ENCODE measurements at places on chromosomes 6 and 20.
A peak's percentile ranks its signal among the peaks of the same experiment; 100 is the strongest.

DNA sequence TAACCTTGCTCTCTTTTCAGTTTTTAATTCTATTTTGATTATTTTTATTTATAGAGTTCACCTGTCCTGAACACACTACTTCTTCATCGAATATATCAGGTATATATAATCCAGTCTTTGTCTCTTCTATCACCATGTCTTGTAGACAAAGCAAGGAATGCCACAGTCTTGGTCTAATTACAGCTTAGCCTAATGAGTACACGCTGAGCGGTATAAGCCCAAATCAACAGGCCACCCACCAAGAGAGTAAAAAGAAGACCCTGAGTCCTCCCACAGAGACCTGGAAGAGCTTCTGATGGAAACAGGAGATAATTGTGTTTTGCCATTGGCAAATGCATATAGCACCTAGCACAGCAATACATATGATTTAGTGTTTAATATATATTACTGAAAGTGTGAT lies 68.7 kb upstream of the TCF21 start:
- no peak for DNase-seq

DNA sequence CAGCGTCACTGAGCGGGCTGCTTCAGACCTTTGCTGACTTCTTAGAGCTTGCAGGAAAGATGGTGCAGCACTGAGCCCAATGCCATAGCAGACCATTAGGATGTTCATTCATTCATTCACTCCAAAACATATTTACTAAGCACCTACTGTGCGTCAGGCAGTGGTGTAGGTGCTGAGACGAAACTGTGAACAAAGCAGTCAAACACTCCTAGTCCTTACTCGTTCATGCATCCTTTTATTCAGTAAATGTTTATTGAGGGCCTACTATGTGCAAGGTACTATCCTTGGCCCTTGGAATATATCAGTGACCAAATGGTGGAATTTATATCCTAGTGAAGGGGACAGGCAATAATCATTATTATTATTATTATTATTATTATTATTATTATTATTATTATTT lies 76.6 kb downstream of the TOX2 start:
- DNase-seq = no peak

DNA sequence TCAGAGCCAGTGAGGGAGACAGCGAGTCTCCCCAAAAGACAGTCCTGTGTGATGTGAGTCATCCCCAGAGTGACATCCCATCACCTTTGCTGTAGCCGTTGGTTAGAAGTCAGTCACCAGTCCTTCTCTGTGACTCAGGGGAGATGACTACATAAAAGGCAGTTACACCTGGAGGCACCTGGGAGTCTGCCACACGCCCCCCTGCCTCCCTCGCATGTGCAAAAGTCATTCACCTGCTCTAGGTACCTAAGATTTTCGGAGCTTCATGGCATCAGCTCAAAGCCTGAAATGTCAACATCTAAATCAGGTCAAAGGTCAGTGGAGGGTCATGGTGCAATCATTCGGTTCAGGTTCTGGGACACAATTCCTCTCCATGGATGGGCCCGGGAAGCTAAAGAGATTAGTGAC lies 50.3 kb downstream of the PRR18 start:
- DNase-seq = no peak

- DNase-seq = peak; percentile 76
These were observed 20.6 kb downstream of the PPP1R16B start for GRCh38 chr20:38825901-38826625.

GRCh38 chr6:137159912-137160311 lies 13.5 kb downstream of the IL22RA2 start:
- DNase-seq = no peak

GRCh38 chr6:134195164-134195906 lies 122.6 kb downstream of the SGK1 start:
- no peak for DNase-seq

- DNase-seq = no peak
These were observed 77.1 kb downstream of the SGK1 start for GRCh38 chr6:134240665-134241431.

GRCh38 chr6:151629791-151630190 lies 136.0 kb downstream of the CCDC170 start:
- no peak for DNase-seq

DNA sequence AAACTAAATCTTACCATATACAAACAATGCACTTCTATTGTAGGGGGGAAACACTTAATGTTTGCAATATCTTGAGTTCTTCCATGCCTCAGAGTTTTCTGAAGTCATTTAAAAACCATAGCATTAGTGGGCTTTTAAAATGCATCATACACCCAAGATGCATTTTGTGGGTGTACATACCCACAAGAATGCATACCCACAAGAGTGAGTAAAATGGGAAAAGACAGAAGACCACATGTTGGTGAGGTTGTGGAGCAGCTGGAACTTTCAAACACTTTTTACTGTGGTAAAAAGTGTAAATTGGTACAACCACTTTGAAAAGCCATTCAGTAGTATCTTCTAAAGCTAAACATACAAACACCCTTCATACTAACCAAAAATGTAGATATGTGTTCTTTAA lies 57.5 kb downstream of the CYB5R4 start:
- no peak for DNase-seq

DNA sequence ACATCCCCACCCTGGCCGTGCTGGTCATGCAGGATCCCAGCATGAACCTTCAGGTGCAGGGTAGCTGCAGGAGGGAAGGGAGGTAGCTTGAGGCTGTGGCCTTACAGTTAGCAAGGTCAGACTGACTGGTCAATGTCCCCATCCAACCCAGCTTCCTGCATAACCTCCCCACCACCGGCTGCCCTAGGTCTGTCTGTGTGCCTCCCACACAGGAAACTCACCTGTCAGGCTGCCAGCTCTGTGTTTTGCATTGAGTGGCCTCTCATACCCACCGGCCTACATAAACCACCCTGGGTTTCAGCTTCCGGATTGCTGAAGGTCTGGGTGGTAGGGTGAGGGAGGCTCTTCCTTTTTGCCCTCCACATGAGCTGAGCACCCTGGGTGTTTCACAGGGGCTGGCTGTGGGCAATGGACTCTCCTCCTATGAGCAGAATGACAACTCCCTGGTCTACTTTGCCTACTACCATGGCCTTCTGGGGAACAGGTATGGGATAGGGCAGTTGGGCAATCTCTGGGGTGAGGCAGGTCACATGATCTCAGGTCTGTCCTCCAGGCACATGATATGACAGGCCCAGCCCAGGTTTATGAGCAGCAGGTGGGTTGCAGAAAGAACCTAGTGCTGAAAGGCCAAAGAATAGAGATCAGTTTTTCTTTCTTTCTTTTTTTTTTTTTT lies 1.8 kb downstream of the CTSA start:
- no peak for DNase-seq

- DNase-seq = no peak
These were observed 9.6 kb upstream of the BEND3 start for GRCh38 chr6:107124934-107125348.

DNA sequence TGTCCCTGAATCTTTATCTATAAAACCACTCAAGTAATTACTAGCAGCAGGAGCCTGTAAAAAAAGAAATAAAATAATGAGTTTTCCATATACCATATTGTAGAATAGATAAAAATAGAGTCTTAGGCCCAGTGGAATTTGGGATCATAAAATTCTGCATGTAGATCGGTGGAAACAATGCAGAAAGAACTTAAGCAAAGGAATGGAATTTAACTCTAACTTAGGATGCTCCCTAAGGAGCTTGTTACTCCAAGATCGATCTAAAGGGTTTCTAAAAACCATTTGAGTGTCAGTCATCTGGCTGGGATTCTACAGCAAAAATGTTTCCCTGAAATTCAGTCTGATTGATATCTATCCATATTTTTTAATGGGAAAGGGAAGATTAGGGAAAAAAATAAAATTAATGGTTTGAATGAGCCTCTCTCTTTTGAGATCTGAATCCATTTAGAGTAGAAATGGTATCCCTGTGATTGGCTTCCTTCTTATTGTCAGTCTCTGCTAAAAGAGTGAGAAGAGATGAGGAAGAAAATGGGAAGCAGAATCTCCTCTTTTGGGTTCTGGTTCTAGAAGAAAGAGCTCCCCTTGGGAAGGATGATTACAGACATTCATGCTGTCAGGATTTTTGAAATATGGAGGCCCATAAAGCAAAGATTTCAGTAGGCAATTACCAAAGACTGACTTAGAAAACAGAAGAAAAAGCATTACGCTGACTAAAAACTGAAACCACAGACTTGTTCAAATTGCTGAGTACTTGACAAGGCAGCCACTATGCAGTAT lies 564.3 kb upstream of the MARCKS start:
- DNase-seq = no peak

DNA sequence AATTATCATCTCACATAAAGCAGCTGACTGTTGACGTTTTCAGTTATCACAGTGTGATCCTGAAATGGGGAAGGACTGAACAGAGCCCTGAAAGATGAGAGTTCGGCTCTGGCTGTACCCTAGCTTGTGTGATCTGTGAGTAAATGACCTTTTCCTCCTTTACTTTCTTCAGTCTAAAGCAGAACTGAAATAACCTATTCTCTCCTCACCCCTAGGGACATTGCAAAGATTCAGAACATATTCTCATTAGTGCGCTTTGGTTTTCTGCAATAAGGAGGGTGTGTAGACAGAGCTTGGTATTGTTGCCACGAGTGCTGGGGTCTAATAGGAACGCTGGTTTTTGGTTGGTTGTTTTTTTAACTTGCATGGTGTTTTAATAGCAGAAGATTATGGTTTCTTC lies 16.7 kb downstream of the FARS2 start:
- DNase-seq = no peak

- no peak for DNase-seq
These were observed 133.2 kb downstream of the B3GAT2 start for GRCh38 chr6:70823651-70824050.

DNA sequence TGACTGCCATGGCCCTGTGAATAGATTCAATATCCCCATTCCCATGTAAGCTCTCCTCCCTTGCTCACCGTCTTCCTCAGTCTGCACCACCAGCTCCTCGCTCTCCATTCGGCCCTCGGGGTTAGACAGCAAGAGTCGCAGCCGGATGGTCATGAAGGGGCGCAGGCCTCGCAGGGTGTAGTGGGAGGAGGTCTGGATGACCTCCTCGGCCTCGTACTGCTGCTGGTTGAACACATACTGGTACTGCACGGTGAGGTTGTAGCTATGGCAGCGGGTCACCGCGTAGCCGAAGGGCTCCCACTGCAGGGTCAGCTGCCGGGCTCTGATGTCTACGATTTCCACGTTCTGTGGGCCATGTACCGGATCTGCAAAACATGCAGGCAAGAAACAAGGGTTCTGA lies 717.5 kb downstream of the PTPRT start:
- DNase-seq = no peak

DNA sequence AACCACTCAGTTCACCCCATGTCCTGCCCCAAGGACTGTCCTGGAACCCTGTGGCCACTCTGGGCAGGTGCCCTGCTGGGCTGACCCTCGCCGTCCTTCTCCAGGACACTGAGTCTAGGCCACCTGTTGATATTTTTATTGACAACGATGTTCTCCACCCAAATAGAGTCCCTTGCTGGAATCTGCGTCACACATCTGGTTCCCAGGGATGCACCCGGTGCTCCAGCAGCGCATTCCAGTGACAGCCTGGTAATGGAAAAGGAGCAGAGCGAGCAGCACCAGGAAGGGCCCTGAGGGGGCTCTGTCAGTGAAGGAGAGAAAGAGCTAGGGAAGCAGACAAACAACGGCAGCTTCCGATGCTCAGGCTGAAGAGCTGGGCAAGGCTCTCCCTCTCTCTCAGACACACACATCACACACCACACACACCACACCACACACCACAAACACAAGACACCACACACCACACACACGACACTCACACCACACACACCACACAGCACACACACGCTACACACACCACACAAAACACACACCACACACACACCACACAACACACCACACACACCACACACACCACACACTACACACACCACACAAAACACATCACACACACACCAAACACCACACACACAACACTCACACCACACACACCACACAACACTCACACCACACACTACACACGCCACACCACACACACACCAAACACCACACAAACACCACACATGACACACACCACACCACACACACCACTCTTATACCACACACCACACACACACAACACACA lies 117.9 kb upstream of the THBS2 start:
- no peak for DNase-seq

DNA sequence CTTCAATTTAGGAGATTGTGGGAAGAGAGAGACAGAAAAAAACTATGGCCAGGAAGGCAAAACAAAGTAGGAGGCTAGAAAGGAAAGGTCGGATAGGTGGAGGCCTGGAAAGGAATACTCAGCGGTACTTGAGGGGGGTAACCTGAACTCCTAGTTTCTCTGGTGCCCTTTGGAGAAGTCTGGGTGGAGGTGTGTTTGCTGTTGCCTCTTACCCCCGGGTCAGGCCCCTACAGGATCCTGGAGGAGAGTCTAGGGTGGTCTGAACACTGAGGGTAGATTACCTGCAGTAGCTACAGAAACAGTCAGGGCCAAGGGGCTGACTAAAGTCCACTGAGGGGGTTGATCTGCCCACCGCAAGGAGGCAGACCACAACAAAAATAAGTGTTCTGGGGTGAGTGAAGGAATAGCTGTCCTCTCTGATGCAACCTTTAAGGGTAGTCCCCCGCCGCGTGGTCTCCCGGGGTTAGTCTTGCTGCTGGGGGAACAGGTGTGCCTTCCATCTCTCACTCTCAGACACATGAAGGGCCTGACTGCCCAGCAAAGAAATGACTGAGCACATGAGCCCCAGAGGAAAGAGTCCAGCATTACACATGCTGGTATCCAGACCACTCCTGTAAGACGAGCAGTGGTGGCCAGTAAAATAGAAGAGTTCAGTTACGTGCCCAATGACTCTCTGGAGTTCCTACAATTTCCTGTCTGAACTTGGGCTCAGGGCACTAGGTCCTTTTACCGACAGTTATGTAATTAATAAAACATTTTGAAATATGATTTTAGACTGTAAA lies 59.5 kb downstream of the MTHFD1L start:
- DNase-seq = no peak

DNA sequence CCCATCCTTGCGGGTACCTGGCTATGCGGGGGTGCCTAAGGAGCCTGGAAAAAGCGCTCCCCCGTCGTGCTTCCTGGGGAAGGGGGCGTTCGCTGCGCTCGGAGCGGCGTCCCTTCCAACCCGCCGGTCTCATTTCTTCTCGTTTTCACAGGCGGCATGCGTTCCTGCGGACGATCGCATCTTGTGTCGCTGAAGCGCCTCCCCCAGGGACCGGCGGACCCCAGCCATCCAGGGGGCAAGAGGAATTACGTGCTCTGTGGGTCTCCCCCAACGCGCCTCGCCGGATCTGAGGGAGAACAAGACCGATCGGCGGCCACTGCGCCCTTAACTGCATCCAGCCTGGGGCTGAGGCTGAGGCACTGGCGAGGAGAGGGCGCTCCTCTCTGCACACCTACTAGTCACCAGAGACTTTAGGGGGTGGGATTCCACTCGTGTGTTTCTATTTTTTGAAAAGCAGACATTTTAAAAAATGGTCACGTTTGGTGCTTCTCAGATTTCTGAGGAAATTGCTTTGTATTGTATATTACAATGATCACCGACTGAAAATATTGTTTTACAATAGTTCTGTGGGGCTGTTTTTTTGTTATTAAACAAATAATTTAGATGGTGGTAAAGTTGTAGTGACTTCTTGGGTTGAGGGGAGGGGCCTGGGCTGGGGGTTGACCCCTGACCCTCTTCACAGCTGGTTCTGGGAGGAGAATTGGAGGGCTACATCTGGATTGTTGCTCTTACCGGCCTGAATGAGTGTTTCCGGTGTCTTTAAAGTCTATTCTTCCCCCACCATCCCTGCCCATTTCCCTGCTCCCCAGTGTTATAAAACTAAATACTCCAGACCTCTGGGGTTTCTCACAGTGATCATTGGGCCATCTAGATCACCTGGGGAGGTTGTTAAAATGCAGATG lies 1.1 kb downstream of the ID1 start:
- no peak for DNase-seq

- no peak for DNase-seq
These were observed 9.3 kb upstream of the NEDD9 start for GRCh38 chr6:11241793-11242201.

GRCh38 chr20:63696628-63697356 lies at the start of gene TNFRSF6B:
TSS of gene TNFRSF6B (plus strand) at chr20:63696652. CDS start at chr20:63696768, 116 bp downstream.
- no peak for DNase-seq

Measured in NCI-H524 treated with DMSO at 0.1 percent for 48 hours (cell line).